ENCODE measurements at places on chromosomes 12 and 14.

DNA sequence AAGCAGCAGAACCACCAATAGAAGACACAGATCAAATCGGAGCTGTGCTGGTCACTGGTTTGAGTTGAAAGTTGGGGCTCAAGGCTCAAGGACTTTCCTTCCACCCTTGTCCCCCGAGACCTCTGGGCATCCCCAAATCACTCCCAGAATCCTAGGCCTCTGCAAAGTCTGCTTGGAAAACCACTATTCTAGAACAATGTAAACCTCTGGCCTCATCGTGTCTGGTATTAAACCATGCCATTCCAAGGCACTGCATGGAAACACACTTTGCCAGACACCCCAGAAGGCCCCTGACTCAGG, 288.0 kb downstream of the DPF3 start:
- DNase-seq: no peak

DNA sequence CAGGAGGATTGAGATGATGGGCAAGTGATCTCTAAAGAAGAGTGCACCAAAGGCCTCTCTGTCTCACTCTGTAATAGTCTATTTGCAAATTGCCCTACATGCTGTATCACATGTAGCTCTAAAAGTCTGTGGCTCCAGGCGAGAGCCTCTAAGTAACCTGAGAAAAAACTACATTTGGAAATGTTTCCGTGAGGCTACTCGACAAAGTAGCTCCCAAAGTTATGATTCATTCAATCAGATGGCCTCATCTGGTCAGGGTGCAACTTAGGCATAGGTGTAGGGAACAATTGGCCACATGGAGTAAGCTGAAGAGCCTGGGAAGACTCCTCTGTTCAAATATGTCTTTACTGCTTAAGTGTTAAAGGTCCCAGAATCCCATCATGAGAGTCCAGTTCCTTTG, 155.4 kb upstream of the PLEKHG7 start:
- no peak for DNase-seq

DNA sequence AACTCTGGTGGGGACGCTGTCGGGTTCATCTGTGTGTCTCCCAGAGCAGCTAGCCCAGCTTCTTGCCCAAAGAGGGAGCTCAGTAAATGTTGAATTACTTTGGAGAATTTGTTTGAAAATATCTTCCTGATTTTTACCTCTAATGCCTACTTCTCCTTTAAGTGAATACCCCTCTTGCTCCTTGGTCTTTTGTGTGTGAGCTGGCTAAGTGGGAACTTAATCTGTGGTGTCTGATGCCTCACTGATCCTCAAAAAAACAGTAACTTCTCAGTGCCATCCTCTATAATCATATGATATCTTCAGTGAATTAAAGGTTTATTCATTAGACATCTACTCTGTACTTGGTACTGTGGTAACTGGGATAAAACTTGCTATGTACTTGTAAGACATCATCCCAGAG, 7.7 kb upstream of the PSMA6 start:
- no peak for DNase-seq

- no peak for DNase-seq
Observed at GRCh38 chr14:69812711-69813110, 15.7 kb upstream of the SLC10A1 start.

DNA sequence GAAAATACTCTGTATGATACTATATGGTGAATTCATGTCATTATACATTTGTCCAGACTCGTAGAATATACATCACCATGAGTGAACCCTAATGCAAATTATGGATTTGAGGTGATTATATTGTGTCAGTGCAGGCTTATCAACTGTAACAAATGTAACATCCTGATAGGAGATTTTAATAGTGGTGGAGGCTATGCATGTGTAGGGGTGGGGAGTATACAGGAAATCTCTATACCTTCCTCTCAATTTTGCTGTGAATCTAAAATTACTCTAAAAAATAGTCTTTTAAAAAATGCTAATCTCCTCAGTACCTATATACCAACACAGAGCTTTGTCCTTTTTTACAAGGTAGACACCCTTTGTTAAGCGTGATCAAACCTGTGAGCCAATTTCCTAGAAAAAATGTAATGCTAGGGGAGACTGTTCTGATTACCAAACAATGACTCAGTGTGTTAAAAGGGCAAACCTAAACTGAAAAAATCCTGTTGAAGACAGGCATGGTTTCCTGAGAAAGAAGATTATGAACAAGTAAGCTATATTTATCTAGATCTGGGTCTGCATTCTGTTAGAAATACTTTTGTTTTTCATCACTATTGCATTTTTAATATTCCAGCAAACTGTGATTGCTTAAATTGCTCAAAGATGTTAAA, 170.9 kb downstream of the DUSP6 start:
- peak; percentile 68 for DNase-seq

DNA sequence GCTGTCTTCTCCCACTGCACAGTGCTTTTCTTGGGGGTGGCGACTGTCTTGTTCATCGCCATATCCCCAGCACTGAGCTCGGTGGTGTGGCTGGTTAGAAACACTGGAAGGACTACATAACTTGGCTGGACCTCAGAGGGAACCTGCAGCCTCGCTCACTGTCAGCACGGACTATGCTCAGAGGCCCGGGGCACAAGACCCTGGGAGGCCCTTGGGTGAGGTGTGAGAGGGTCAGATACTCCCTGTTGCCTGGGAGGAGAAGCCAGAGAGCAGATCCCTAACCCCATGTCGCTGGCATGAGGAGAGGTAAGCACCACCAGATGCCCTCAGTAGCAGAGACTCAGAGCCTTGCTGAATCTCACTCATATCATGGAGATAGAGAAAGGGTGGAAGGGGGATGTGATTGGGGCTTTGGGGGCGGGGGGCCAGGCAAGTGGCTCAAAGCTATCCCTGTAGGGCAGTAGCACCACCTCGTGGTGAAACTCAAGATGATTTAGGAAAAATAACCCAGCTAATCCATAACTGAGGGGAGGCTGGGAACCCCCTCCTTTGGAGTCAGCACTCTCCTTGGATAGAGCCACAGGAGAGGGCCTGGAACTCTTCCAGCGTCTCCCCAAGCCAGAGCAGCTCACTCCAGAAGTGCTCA, 18.7 kb upstream of the HDAC7 start:
- DNase-seq: peak; percentile 57

DNA sequence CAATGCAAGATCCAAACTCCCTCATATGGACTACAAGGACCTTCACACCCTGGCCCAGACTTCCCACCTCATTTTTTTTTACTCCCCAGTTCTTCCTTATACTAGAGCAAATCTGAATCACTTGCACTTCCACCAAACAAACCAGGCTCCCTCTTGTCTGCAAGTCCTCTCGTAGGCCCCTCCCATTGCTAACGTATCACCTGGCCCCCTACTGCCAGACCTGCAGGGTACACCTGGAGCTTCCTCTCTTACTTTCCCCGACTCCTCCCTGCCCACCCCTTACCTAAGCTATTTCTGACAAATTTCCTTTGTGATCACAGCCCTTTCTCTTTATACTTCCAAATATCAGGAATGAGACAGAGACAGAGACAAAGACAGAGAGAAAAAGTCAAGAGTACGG, 463.9 kb downstream of the GALC start:
- no peak for DNase-seq

- peak; percentile 42 for DNase-seq
Observed at GRCh38 chr12:52543985-52544883, 8.7 kb downstream of the KRT71 start.

GRCh38 chr14:85295318-85295717, 234.6 kb upstream of the FLRT2 start:
- no peak for DNase-seq

- peak; percentile 60 for DNase-seq
Observed at GRCh38 chr12:130847112-130847511, 8.1 kb upstream of the STX2 start.

DNA sequence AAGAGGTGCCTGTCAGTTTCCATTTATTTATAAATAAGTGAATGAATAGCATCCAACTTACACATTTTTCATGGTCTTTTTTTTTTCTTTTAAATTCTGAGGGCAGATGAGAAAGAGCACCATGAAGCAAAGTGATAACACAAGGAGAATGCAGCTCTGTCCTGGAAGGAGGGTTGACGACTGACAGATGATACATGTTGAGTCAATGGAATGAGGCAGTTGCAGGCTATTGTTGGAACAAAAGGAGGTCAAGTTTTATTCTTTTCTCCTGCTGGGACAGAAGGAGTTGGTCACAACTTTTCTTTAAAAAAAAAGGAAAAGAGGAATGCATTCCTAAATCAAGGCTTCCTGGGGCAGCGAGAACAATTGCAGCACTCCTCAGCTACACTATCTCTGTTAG, 119.9 kb upstream of the PLEKHG7 start:
- peak; percentile 27 for DNase-seq

GRCh38 chr12:123983822-123984485, 10.9 kb downstream of the ZNF664 start:
- peak; percentile 78 for DNase-seq

Measured in EH (cell line).